ENCODE measurements at places on chromosomes 7 and 10. TPM values are rescaled to one million over a fixed set of nuclear protein-coding genes. Genes with fewer than 3 reads are reported as not detected.

The NDUFA5 gene
- 64.7 TPM for total RNA-seq

The LFNG gene
- 23.3 TPM for total RNA-seq

The MAGI2 gene
- 10.7 TPM for total RNA-seq

The CABCOCO1 gene
- 0.19 TPM for total RNA-seq

The TRIM50 gene
- total RNA-seq, result not detected

The RSBN1L gene
- total RNA-seq, result 14.2 TPM

The RNLS gene
- total RNA-seq, result 3.9 TPM

DNA sequence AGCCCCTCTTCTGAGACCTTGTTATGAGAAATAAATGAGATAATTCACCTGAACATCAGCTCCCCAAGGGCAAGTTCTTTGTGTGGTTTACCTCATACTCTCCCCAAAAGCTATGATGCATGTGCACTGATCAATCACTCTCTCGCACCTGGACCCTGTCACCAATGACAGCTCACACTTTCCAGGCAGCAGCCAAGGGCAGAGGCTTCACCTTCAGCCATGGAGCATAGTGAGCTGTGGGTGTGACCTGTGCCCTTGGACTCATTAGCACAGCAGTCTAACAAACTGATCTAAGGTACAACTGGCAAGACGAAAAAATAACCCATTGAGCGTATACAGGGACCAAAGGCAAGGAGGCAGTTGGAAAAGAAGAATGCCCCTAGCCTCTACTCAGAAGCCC lies 17.0 kb downstream of the PDE1C start:
- no peaks in the 10 kb centered on the region for H3K27me3 ChIP-seq
- DNase-seq, result no peak
- H3K36me3 ChIP-seq, result peaks cover 55% of the 10 kb centered on the region
- H3K4me3 ChIP-seq, result no peak overlapping the region

DNA sequence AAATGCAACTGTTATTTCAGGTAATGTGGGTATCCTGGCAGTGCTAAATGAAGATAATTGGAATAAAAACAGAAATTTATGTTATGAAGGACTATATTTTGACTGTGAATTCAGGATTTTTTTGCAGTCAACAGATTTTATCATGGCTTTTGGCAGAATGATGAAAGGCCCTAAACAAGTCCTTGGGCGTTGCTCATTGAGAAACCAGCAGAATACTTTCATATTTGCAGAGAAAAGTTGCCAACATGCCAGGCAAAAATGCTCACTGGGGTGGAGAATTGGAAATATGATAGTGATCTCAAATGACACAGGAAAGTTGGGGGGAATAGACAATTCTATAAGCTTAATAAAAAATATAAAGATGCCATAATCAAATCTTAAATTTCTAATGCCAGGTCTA lies 121.1 kb downstream of the GPR85 start:
- DNase-seq, result no peak
- no peak overlapping the region for H3K27ac ChIP-seq

- no peak overlapping the region for H3K4me3 ChIP-seq
- DNase-seq, result no peak
- no peaks in the 10 kb centered on the region for H3K36me3 ChIP-seq
- H3K27me3 ChIP-seq, result peaks cover 5% of the 10 kb centered on the region
These were observed 7.8 kb downstream of the TAS2R41 start for GRCh38 chr7:143485500-143485899.

GRCh38 chr10:43888586-43888985 lies 239.9 kb upstream of the ZNF32 start:
- H3K4me1 ChIP-seq, result peaks cover 58% of the 10 kb centered on the region
- no peak overlapping the region for H3K4me3 ChIP-seq
- DNase-seq, result no peak

DNA sequence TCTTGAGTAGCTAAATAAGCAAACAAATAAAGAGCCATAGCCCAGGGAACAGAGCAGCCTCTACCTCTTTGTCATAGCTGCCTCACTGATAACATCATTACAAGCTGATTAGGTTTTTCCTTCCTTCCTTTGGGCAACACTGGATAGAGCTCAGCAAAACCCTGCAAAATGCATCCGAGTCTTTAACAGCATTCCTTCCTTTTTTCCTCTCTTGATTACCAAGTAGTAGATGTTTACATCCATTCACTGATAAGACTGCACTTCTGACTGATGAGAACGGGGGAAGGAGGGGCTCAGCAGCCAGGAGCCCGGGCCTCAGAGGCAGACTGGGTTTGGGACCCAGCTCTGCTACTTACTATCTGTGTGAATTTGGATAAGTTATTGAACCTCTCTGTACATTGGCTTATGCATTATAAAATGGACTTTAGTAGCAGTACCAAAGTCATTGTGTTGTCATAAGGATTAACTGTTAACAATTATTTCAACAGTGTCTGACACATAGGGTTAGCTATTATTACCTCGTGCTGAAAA lies 214.2 kb downstream of the ANK3 start:
- no peak for DNase-seq
- no peak overlapping the region for H3K4me3 ChIP-seq
- H3K27me3 ChIP-seq, result no peaks in the 10 kb centered on the region
- no peak overlapping the region for H3K27ac ChIP-seq
- H3K4me1 ChIP-seq, result peaks cover 21% of the 10 kb centered on the region

GRCh38 chr10:72077275-72077990 lies 10.9 kb downstream of the SPOCK2 start:
- H3K27me3 ChIP-seq, result peaks cover 4% of the 10 kb centered on the region
- no peaks in the 10 kb centered on the region for H3K36me3 ChIP-seq
- H3K4me1 ChIP-seq, result peaks cover 2% of the 10 kb centered on the region
- no peak overlapping the region for H3K4me3 ChIP-seq

DNA sequence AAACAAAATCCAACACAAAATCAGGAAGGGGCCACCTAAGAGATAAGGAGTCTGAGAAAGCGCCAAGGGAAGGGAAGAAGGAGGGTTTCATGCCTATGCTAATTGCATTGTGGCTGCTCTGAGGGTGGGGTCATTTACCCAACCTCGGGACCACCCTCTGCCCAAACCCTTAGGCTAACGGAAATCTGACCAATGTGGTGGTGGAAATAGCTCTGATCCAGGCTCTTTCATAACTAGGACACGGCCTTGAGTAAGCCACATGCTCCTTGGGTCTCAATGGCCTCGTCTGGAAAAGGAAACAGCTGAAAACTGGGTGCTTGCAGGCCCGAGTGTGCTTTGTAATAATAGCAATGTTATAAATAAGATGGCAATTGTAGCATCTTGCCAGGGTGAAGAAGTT lies 14.9 kb upstream of the SRGN start:
- H3K4me1 ChIP-seq, result no peaks in the 10 kb centered on the region
- no peak for DNase-seq
- no peaks in the 10 kb centered on the region for H3K27me3 ChIP-seq
- H3K27ac ChIP-seq, result no peak overlapping the region
- no peak overlapping the region for H3K4me3 ChIP-seq
- H3K36me3 ChIP-seq, result no peaks in the 10 kb centered on the region

DNA sequence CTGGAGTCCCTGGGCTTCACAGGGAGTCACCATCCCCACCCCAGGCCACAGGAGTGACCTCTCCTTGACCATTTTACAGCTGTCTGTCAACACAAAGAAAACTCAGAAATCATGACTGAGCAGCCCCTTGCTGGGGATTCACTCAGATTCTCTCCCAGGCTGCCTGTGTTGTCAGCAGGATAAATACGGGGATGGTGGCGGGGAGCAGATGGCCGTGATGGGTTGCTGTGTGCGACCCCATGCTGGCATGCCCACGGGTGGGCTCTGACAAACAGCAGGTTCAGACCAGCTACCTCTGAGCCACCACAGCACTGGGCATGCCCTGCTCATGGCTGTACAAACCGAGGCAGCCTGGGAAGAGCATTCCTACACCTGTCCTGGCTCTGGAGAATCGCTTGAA lies 136.1 kb downstream of the SLIT1 start:
- H3K36me3 ChIP-seq, result no peaks in the 10 kb centered on the region
- H3K4me1 ChIP-seq, result no peaks in the 10 kb centered on the region

DNA sequence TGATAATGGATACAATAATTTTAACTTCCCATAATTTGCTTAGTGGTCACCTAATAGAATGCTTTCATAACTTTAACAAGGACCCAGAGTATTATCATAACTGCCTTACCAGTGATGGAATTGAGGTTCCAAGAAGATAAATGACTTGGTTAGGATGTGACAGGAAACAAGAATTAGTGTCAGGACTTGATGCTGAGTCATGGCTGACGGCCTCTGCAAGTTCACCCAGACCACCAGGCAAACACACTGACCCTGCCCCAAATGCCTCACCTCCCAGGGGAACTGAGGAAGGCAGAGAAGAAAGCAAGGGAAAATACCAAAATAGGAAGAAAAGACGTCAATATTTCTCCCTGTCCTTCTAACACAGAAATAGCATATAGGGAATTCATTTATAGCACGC lies 636.3 kb downstream of the PARD3 start:
- peaks cover 2% of the 10 kb centered on the region for H3K36me3 ChIP-seq
- no peak for DNase-seq
- peaks cover 20% of the 10 kb centered on the region for H3K4me1 ChIP-seq
- no peak overlapping the region for H3K4me3 ChIP-seq
- no peak overlapping the region for H3K27ac ChIP-seq

DNA sequence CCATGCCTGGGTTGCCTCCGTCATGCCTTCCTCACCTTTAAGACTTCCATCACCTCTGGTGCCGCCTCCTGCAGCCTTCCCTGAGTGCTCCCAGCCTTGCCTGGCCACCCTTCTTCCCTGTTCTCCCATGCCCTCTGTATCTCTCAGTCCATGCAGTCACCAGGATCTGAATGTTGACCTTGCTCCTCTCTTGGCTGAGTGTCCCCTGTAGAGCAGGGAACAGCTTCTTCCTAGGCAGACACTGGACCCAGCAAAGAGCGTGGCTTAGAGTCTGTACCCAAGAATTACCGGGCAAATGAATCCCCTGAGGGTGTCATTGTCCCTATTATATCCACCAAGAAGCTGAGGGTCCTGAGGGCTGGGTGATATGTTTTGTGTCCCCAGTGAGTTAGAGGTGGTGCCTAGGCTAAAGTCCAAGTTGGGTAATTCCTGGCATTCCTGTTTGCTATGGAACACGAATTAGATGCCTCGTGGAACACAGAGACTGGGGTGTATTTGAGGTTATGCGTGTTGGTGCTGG lies 505.6 kb downstream of the RPS24 start:
- H3K27ac ChIP-seq, result no peak overlapping the region
- no peaks in the 10 kb centered on the region for H3K36me3 ChIP-seq
- peaks cover 57% of the 10 kb centered on the region for H3K27me3 ChIP-seq
- H3K4me1 ChIP-seq, result no peaks in the 10 kb centered on the region
- no peak for DNase-seq
- H3K4me3 ChIP-seq, result no peak overlapping the region

- no peaks in the 10 kb centered on the region for H3K36me3 ChIP-seq
- DNase-seq, result no peak
- H3K4me1 ChIP-seq, result peaks cover 7% of the 10 kb centered on the region
- H3K27me3 ChIP-seq, result peaks cover 12% of the 10 kb centered on the region
- H3K27ac ChIP-seq, result no peak overlapping the region
These were observed 171.2 kb downstream of the LSM5 start for GRCh38 chr7:32319012-32319382.

GRCh38 chr10:69004821-69005220 lies 16.2 kb downstream of the KIFBP start:
- H3K27me3 ChIP-seq, result no peaks in the 10 kb centered on the region
- DNase-seq, result no peak
- no peak overlapping the region for H3K27ac ChIP-seq
- no peak overlapping the region for H3K4me3 ChIP-seq
- peaks cover 1% of the 10 kb centered on the region for H3K36me3 ChIP-seq
- H3K4me1 ChIP-seq, result no peaks in the 10 kb centered on the region

DNA sequence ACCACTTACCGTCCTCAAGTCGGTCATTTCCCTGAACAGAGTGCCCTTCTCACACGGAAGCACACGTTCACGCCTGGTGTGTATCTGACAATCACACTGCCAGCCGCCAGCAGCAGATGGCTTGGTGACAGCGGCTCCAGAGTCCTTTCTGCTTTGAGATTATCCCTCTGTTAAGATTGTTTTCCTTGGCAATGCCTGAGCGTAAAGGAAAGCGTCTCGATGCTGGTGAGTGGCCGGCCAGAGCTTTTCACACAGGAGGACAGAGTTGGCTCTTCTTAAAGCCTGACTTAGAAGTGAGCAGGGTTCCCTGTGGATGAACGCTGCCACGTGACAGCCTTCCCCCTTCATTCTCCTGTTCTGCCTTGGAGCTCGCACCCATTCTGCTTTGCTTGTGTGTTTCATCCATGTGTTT lies 22.1 kb upstream of the PRKAR1B start:
- no peaks in the 10 kb centered on the region for H3K4me1 ChIP-seq
- no peak overlapping the region for H3K4me3 ChIP-seq
- no peaks in the 10 kb centered on the region for H3K27me3 ChIP-seq
- peaks cover 9% of the 10 kb centered on the region for H3K36me3 ChIP-seq

DNA sequence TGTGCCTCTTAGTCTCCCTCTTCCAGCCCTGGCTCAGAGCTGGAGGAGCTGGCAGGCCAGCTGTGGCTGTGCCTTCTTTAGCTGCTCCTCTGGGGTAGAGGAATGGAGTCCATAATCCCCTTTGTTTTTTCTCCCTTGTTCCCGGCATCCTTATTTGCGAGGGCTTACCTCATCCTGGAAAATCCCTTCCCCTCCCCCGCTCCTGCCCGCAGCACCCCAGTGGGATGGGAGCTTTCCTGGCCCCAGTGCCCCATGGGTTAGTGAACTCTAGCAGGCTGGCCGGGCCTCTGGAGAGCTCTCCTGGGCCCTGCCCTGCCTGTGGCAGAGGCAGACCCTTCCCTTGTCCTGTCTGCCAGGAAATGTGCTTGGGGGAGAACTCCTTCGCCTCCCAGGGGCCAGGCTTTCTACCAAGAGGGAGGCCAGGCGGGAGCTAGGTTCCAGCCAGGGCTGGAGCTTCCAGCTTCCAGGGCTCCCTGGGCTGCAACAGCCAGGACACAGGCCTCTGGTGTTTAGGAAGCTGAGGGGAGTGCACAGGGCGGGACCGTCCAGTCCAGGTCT lies 16.5 kb upstream of the TRIM8 start:
- H3K4me1 ChIP-seq, result peaks cover 65% of the 10 kb centered on the region
- DNase-seq, result peak; percentile 84
- H3K27ac ChIP-seq, result peak overlapping the region; percentile 97
- H3K27me3 ChIP-seq, result no peaks in the 10 kb centered on the region
- no peak overlapping the region for H3K4me3 ChIP-seq
- H3K36me3 ChIP-seq, result peaks cover 9% of the 10 kb centered on the region

DNA sequence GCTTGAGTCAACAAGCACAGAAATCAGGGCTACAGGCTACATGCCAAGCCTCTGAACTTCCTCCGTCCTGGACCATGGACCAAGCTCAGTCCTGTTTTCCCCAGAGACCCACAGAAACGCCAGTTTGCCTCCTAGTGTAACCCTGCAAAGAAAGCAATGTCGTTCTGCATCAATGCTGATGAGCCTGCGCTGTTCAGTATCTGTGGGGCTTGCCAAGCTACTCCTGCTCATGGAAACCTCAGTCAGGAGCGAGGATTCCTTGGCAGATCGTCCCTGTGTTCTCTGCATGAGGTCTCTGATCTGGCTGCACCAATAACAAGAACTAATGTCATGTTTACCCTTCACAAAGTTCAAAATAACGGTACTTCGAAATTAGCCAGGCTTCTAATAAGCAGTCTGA lies 495.5 kb upstream of the C7orf33 start:
- no peaks in the 10 kb centered on the region for H3K4me1 ChIP-seq
- no peak overlapping the region for H3K27ac ChIP-seq
- H3K36me3 ChIP-seq, result no peaks in the 10 kb centered on the region
- H3K27me3 ChIP-seq, result peaks cover 1% of the 10 kb centered on the region

GRCh38 chr7:45156516-45157272 lies 897 bp upstream of the RAMP3 start:
- H3K27ac ChIP-seq, result no peak overlapping the region
- peaks cover 3% of the 10 kb centered on the region for H3K4me1 ChIP-seq
- no peak for DNase-seq
- no peak overlapping the region for H3K4me3 ChIP-seq

GRCh38 chr10:80324086-80324485 lies 32.5 kb downstream of the DYDC1 start:
- H3K36me3 ChIP-seq, result no peaks in the 10 kb centered on the region
- peaks cover 5% of the 10 kb centered on the region for H3K4me1 ChIP-seq
- H3K27ac ChIP-seq, result no peak overlapping the region
- no peak overlapping the region for H3K4me3 ChIP-seq
- DNase-seq, result no peak
- peaks cover 16% of the 10 kb centered on the region for H3K27me3 ChIP-seq

Data from osteocyte (in vitro differentiated cells).